ENCODE measurements at places on chromosomes 2 and 18.

DNA sequence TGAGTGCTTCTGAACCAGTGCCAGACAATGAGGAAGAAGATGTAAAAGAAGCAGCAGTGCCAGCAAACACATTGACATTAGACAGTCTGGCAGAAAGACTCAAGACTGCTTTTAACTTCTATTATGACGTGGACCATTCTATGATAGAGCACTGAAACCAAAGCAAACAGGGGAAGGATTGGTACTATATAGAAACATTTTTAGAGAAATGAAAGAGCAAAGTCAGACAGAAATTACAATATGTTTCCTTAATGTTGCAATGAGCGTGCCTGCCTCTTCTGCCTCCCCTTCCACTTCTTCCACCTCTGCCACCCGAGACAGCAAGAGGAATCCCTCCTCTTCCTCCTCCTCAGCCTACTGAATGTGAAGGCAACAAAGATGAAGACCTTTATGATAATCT, 39.7 kb downstream of the DHX57 start:
- DNase-seq, result no peak

- DNase-seq, result no peak
Measured at GRCh38 chr2:7845332-7845731, 836.5 kb upstream of the ID2 start.

DNA sequence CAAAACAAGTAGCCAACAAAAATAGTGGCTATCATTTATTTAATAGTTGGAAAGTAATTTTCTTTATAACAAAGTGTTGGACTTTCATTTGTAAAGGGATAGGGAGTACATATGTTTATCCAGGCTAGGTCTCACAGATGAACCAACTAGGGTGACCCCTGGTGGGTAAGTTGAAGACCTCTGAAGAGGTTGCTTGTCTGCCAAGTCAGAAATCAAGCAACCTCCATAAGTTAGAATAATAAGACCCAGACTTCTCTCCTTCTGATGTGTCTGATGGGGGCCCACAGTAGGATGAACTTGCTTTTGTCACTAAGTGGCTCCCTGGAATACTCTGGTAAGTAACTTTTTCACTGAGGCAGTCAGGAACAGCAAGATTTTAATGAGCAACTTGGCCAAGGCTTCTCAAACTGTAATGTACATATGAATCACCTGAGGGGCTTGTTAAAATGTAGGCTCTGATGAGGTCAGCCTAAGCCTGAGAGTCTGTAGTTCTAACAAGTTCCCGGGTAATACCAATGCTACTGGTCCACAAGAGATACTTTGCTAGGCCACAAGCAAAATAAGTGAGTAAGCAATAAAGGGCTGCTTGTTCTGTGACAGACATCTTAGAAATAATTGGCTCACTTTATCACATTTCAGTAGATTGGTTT, 319.6 kb downstream of the PIK3C3 start:
- no peak for DNase-seq

GRCh38 chr18:60134806-60135205, 235.0 kb downstream of the PMAIP1 start:
- no peak for DNase-seq
